Activated CD8-positive, alpha-beta memory T cell treated with anti-CD3 and anti-CD28 coated beads, Interleukin-2, amount 10 ng/mL, durations not matched to agents 7 days and 5 days (primary cell): ENCODE measurements at places on chromosomes 1 and 21.
A peak's percentile ranks its signal among the peaks of the same experiment; 100 is the strongest.

DNA sequence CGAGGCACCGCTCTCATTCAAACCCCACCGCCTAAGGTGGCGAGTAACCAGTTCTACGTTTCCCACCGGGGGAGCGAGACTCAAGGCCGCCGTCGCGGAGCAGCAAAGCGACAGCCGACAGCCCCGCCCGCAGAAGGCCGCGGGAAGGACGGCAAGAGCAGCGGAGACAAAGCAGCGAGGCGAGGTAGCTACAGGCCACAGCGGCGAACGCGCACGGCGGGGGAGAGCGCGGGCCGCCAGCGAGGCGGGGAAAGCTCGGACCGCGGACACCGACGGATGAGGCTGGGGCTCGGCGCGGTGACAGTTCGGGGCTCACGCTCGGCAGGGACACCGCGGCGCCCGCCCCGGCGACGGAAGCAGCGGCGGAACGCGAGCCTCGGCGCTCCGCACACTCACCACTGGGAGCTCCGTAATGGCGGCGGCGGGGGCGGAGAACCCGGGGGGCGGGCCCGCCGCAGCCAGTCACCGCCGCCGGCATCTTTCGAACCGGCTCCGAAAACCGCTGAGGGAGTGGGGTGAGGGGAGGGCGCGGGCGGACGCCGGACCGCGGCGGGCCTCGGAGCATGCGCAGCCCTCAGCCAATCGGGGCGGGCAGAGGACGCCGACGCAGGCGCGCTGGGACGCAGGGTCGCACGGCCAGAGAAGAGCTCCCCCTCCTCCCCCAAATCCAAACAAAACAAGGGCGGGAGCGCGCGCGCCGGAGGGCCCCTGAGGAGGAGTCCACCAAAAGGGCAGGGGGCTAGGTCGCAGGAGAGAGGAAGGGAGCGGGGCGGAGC lies 666 bp downstream of the HP1BP3 start:
- H3K4me3 ChIP-seq = peak overlapping the region; percentile 99
- peak overlapping the region; percentile 99 for H3K27ac ChIP-seq
- H3K27me3 ChIP-seq = no peaks in the 10 kb centered on the region

DNA sequence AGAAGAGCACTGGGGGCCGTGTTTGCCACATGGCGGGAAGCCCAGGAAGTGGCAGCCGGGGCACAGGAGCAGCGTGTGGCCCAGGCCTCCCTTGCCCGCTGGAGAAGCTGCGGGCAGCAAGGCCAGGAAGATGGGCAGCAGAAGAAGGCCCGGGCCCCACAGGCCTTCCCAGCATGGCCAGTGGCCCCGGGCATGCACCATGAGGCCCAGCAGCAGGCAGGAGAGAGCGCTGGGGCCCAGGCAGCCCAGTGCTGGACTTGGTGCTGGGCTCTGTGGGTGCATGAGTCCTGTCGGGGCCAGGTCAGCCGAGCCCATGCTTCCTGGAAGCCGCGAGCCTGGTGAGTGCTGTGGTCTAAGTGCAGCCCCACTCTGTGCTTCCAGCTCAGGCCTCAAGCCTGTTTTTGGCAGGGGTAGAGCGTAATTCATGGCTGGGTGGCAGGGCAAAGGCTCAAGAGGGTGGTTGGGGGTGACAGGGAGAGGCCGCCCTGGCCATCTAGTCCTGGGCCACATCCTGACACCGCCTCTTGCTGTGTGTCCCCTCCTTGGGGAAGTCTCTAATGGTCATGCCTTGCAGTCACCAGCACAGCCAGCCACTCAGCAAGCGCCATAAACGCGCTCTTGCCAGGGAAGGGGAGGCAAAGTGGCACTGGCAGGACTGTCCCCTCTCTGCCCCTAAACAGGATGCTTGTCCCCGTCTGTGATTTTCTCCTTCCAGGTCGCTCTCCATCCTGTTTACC lies 21.3 kb downstream of the MTHFR start:
- H3K27me3 ChIP-seq = no peaks in the 10 kb centered on the region
- DNase-seq = no peak
- H3K4me1 ChIP-seq = no peaks in the 10 kb centered on the region
- no peaks in the 10 kb centered on the region for H3K36me3 ChIP-seq
- no peak overlapping the region for H3K27ac ChIP-seq
- no peak overlapping the region for H3K4me3 ChIP-seq

- no peaks in the 10 kb centered on the region for H3K36me3 ChIP-seq
- no peak overlapping the region for H3K27ac ChIP-seq
- no peaks in the 10 kb centered on the region for H3K27me3 ChIP-seq
- DNase-seq = no peak
Measured at GRCh38 chr1:9314111-9314510, 21.4 kb downstream of the SPSB1 start.

GRCh38 chr1:147496571-147497210 lies 44.6 kb upstream of the BCL9 start:
- DNase-seq = no peak
- H3K4me1 ChIP-seq = no peaks in the 10 kb centered on the region
- peaks cover 2% of the 10 kb centered on the region for H3K27me3 ChIP-seq
- no peak overlapping the region for H3K27ac ChIP-seq

DNA sequence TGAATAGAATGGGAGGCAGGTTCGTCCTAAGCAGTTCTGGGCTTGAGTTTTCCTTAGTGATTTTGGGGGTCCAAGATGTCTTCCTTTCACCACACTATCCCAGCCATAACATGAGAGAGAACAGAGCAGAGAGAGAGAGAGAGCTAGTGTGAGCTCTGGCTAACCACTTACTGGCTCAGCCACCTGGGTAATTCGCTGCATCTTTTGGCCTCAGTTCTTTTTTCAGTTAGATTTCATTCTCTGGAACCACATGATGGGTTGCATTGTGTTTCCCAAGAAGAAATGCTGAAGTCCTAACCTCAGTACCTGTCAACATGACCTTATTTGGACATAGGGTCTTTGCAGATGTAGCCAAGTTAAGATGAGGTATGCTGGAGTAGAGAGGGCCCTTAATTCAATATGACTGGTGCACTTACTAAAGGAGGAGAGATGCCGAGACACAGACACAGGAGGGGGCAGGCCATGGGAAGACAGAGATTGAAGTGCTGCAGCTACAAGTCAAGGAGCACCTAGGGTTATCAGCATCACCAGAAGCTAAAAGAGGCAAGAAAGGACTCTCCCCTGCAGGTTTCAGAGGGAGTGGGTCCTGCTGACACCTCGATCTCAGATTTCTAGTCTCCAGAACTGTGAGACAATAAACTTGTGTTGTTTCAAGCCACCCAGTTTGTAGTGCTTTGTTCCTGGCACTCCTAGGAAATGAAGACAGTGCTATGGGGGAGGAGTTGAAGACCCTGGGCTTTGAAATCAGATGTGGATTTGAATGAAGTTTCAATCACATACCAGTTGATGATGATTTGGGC lies 26.2 kb upstream of the TARBP1 start:
- H3K36me3 ChIP-seq = peaks cover 8% of the 10 kb centered on the region
- no peak overlapping the region for H3K27ac ChIP-seq
- no peak for DNase-seq
- H3K4me1 ChIP-seq = peaks cover 28% of the 10 kb centered on the region
- H3K27me3 ChIP-seq = no peaks in the 10 kb centered on the region
- H3K4me3 ChIP-seq = no peak overlapping the region
